ENCODE measurements at places on chromosomes 1 and 21.

DNA sequence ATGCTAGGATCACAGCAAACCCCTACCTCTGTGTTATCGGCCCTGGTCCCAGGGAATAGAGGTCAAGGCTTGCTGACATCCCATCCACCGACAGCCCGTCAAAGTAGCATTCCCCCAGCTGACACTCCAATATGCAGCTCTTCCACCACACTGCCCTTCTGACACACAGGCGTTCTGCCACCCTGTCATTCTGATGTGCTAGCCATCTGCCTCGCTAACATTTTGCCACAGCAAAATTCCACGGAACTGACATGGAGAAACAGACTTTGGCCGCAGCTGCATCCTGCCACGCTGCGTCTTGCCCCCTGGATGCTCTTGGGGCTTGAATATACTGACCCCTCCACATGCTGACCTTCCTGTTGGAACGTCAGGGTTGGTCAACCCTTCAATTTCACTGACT lies 163.2 kb upstream of the CSF3R start:
- no peak for DNase-seq

DNA sequence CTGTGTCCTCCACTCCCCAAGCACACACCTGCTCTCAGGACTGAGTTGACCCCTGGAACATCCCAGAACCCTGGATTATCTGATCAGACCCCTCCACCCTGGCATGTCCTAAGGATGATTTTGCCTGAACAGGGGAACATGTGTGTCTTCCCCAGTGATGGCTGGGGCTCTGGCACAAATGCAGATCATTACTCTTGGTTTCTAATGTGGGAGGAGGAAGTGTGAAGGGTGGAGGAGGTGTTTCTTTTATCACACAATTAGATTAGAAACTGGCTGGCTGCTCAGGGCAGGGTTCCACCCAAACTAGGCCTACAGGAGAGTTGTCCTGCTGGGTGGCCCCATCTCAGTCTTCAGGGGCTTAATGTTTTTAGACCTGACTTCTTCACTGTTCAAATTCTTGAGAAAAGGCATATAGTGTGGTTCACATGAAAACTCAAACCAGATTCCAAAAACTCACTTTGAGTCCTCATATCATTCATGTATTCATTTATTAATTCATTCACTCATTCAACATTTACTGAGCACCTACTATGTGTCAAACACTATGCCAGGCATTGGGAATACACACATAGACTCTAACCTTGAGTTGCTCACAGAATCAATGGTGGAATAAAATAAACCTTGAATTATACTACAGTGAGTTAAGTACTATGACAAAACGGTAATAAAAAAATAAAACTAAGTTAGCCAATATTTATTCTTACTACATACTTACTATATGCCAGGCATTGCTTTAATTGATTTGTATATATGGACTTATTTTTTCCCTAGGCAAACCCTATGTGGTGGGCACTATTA lies 221.8 kb upstream of the JUN start:
- no peak for DNase-seq

DNA sequence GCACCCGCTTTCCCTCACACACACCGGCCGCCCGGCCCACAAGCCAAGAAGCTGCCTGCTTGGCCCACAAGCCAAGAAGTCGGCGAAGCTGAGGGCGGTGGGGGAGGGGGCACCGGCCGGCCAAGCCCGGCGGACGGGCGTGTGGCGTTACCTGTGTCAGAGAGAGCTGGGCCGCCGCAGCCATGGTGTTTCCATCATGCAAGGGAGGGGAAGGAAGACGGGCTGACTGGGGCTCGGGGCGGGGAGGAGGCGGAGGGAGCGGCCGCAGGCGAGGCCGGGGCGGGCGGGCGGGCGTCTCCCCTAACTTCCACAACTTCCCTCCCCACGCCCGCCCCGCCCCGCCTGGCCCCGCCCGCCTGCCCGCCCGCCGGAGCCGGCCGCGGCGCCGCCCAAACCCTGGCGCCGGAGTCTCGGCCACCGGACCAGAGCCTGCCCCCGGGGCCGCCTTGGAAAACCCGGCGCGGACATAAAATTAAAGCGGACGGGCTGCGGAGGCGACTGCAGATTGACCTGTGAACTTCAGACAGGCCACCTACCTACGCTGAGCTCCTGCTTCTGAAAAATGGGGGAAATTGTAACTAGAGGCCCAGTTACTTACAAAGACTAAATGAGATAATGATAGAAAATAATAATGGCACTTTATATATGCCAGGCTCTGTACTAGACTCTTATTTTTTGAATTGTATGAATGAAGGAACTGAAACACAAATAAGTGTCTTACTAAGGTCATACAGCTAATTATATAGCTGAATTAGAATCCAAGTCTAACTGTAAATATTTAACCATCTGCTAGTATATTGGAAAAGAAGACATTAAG lies at the start of gene EPS15:
TSS of gene EPS15 (minus strand) at position 219 of the 817 bp plus-strand sequence. CDS start at position 184, 35 bp downstream.
- DNase-seq, result peak; percentile 92

- no peak for DNase-seq
Observed at GRCh38 chr1:98458511-98459485, 202.7 kb upstream of the SNX7 start.

DNA sequence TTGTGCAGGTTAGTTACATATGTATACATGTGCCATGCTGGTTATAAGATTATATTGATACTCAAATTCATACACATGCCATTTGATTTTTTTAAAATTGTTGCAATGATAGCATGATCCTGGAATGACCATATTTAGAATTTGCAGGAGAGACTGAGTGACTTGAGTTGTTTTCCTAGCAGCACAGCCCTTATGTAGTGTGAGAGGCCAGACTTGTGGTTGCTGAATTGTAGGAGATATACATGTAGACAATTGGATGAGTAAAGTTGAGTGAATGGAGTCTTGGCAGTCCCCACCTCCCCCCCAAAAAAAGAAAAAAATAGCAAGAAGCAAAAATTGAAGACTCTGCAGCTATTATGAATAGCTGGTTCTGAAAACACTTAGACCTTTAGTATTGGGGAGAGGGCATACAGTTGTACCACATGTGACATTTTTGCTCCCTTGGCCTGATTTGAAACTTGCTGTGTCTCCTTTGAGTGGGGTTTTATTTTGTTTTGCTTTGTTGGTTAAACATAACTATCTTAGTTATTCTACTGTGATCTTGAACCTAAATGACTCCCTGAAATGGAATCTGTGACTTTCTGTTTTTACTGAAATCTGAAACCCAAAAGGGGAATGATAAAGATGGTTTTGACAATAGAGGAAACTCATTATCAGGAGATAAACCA lies 280.3 kb downstream of the HMCN1 start:
- DNase-seq, result no peak

DNA sequence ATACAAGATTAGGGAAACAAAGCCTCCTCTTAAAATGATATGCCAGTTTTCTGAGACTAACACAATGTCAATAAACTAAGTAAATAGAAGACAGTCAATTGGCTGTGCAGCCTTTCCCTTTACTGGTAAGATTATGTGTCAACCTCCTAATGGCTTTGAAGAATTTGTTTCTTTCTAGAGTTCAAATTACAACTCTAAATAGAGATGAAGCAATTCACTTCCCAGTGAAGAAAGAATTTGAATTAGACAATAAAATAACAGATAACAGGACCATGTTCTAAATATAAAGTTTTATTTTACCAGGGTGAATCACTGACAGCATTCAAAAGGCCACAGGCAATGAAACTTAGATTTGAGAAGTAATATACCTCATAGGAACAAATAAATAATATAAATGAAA lies 680.3 kb downstream of the PLA2G4A start:
- DNase-seq, result no peak

DNA sequence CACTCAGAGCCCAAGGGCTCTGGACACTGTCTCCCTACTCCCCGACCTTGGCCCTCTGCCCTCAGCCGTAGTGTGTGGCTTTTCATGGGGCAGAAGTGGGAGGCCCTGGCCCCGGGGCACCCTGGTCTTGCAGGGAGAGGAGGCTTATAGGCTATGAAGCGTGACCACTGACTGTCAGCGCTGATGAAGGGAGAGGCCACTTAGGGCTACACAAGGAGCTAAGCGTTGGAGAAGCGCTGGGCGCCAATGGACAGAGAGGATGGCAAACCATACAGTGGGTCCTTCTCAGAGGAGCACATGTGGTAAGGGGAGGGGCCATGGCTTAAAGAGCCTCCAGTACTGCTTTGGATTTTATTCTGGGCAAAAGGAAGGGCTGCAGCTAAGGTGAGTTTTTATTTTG lies 7.9 kb downstream of the CRABP2 start:
- no peak for DNase-seq

DNA sequence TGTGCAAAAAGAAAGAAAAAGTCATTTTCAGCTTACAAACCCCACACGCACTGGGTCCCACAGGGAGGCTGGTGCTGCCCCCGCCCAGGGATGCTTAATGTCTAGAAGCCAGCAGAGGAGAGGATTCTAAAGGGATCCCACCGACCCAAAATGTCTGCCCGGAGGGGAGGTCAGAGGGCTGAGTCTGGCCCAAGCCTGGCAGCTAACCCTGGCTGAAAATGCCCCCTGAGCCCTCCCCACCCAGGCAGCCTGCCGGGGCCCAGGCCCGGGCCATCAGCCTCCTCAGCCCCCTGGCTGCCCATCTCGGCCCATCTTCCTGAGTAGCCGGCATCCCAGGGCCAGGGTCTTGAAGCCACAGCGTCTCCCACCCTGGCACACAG lies 33.5 kb downstream of the ACOT7 start:
- no peak for DNase-seq

DNA sequence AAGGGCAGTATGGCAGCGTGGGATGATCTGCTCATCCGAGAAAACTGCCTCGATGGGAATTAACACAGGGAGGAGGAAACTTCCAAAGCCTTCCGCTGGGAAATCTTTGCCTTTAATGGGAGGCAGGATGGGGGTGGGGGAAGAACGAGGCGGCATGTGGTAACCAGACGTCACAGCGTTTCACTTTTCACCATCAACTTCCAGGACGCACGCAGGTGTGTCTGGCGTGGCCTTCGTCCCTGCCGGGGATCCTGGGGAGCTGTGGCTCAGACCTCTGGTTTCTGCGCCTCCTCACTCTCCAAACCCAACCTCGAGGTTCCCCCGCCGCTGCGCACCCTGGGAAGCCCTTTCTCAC lies 282 bp downstream of the RSPH1 start:
- no peak for DNase-seq

DNA sequence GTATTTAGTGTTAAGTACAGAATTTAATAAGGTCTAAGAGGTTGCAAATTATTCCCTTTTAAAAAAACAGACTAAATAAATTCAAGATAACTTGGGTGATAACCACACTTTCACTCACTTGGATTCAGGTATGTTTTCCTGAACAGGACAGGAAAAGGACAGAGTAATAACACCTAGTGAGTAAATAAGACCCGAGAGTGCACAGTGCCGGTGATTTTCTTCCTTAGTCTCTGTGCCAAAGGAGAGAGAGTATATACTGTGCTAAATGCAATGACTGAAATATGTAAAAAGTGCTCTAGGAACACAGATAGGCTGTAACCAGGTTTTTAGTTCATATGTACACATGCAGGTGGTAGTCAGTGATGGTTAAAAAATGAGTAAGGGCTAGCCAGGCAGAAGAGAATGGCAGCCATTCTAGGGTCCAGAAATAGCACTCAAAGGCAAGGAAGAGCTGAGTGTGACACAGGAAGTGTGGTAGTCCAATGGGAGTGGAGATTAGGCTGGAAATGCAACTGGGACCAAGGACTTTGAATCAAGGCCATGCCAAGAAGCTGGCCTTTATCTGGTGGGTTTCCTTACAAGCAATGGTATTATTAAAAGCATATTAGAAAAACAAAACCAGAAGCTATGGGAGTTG lies 58.1 kb downstream of the NRIP1 start:
- DNase-seq, result no peak

Measured in activated T-cell treated with anti-CD3 and anti-CD28 coated beads for 48 hours (primary cell).